CD8-positive, alpha-beta memory T cell (primary cell): ENCODE measurements at places on chromosomes 16 and 17. TPM values are rescaled to one million over a fixed set of nuclear protein-coding genes. Genes with fewer than 3 reads are reported as not detected.

CHST6 gene
- polyA plus RNA-seq: not detected

P3H4 gene
- 5.4 TPM for polyA plus RNA-seq

C16orf54 gene
- polyA plus RNA-seq: 45.0 TPM

CCL1 gene
- polyA plus RNA-seq: not detected

OR4D1 gene
- polyA plus RNA-seq: 1.7 TPM

GRCh38 chr17:62705156-62705777 is 77.8 kb downstream of the MRC2 start:
- H3K36me3 ChIP-seq: no peaks in the 10 kb centered on the region
- no peak for DNase-seq
- no peak overlapping the region for H3K4me3 ChIP-seq
- no peak overlapping the region for H3K27ac ChIP-seq
- peaks cover 6% of the 10 kb centered on the region for H3K4me1 ChIP-seq
- H3K27me3 ChIP-seq: peaks cover 3% of the 10 kb centered on the region

DNA sequence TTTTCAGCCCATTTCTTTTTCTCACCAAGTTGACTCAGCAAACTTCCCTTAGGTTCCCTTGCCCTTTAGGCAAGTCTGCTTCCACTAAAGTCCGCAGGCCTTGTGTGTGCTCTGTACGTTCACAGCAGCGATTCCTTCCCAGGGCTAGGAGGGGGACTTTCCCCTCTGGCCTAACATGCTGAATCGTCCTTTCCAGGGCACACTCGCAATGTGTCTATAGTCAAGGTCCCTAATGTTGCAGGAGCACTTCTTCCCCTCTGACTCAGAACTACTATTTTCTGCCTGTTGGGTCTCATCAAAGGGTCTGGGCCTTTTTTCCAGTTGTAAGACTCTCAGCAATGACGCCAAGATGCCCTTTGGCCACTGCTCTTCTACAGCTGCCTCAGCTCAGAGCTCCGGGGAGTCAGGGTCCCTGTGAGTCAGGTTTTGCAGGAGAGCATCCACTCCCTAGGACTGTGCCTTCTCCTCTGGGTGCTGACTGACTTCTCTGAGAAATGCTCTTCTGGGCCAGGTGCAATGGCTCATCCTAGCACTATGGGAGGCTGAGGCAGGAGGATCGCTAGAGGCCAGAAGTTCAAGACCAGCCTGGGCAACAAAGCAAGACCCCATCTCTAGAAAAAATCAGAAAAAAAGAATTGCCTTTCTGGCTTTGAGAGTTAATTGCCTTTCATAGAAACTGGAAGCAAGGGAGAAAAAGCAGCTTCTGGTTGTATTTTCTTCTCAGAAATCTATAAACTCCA is 64.4 kb upstream of the TBX2 start:
- H3K27ac ChIP-seq: no peak overlapping the region
- no peaks in the 10 kb centered on the region for H3K27me3 ChIP-seq
- H3K4me1 ChIP-seq: no peaks in the 10 kb centered on the region
- DNase-seq: no peak
- no peak overlapping the region for H3K4me3 ChIP-seq

DNA sequence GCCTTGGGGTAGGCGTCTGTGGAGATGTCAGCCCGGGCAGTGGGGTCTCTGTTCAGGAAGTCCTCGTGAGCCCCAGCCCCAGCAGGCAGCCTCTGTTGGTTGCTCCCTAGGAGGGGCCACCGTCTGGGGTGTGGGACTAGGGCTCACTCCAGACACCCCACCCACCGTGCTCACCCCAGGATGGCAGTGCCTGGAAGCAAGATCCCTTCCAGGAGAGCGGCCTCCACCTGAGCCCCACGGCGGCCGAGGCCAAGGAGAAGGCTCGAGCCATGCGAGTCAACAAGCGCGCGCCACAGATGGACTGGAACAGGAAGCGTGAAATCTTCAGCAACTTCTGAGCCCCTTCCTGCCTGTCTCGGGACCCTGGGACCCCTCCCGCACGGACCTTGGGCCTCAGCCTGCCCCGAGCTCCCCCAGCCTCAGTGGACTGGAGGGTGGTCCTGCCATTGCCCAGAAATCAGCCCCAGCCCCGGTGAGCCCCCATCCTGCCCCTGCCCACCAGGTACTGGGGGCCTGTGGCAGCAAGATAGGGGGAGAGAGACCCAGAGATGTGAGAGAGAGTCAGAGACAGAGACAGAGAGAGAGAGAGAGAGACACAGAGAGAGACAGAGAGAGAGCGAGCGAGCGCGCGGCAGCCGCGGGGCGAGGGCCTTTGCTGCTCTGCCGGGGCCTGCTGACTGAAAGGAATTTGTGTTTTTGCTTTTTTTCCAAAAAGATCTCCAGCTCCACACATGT is 9.8 kb downstream of the NTHL1 start:
- H3K36me3 ChIP-seq: no peaks in the 10 kb centered on the region
- H3K27me3 ChIP-seq: no peaks in the 10 kb centered on the region
- no peaks in the 10 kb centered on the region for H3K4me1 ChIP-seq
- no peak overlapping the region for H3K27ac ChIP-seq

- no peaks in the 10 kb centered on the region for H3K27me3 ChIP-seq
- H3K36me3 ChIP-seq: no peaks in the 10 kb centered on the region
- no peaks in the 10 kb centered on the region for H3K4me1 ChIP-seq
Observed at GRCh38 chr16:8982816-8983215, 19.1 kb upstream of the USP7 start.

DNA sequence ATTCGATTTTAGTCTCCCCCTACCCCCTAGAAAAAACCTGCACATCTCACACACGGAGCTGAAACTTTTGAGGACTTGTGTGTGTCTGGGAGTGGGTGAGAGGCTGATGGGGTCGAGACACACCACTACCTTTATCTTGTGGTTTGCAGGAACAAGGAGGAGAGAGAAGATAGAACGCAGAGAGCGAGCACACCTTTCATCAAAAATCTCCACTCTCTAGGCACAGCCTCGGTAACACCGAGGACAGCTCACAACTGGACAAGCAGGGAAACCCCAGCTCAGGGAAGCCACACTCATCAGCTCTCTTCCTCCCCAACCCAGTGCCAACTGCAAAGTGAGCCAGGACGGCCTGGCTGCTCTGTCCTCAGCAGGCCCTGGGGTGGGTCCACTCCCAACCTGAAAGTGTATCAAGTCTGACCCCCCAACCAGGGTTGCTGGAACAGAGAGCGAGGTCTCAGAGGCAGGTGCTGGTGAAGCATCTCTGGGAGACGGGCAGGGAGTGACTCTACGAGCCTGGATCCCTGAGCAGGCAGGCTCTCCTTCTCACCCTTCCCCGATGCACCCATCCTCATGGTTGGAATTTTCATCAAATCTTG is 5.2 kb upstream of the GHDC start:
- peaks cover 4% of the 10 kb centered on the region for H3K4me1 ChIP-seq
- no peak overlapping the region for H3K4me3 ChIP-seq
- no peak for DNase-seq

- H3K4me3 ChIP-seq: no peak overlapping the region
- no peaks in the 10 kb centered on the region for H3K27me3 ChIP-seq
- DNase-seq: no peak
- no peaks in the 10 kb centered on the region for H3K4me1 ChIP-seq
- H3K36me3 ChIP-seq: no peaks in the 10 kb centered on the region
Observed at GRCh38 chr16:66097751-66098150, 268.7 kb upstream of the CDH5 start.

- no peaks in the 10 kb centered on the region for H3K36me3 ChIP-seq
- H3K4me1 ChIP-seq: no peaks in the 10 kb centered on the region
- no peak overlapping the region for H3K27ac ChIP-seq
- no peaks in the 10 kb centered on the region for H3K27me3 ChIP-seq
Observed at GRCh38 chr17:19317359-19318095, 45.0 kb downstream of the B9D1 start.

GRCh38 chr16:72467157-72467759 is 295.3 kb upstream of the PMFBP1 start:
- H3K27ac ChIP-seq: no peak overlapping the region
- no peak overlapping the region for H3K4me3 ChIP-seq
- H3K27me3 ChIP-seq: no peaks in the 10 kb centered on the region
- no peaks in the 10 kb centered on the region for H3K4me1 ChIP-seq
